GM13977 (cell line): ENCODE measurements at places on chromosomes 3 and 15.

DNA sequence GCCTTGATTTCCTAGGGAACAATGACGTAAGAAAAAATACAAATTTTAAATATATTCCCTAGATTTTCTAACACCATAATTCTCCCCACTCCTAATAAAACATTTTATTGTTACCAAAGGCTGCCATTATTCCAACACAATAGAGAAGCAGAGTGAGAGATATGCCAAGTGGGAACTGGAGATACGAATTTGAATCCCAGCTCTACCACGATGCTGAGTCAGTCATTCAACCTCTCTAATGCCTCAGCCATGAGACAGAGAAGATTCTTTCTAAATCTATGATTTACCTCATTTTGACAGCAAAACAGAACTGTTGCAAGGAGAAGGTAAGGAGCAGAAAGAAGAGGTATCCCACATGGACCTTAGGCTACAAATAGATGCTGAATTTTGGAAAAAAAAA lies 112.5 kb downstream of the IGF2BP2 start:
- no peak for DNase-seq

DNA sequence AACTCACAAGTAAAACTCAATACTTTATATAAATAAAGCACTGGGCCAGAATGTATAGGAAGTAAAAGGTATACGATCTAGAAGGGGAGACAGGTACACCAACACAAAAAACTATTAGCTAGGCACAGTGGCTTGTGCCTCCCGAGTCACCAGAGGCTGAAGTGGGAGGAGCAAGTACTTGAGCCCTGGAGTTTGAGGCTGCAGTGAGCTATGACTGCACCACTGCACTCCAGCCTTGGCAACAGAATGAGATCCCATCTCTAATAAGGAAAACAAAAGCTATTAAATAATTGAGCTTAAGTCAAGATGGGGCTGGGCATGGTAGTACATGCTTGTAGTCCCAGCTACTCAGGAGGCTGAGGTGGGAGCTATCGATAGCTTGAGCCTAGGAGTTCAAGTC lies 17.0 kb downstream of the PIK3CB start:
- DNase-seq: no peak

- no peak for DNase-seq
Measured at GRCh38 chr3:80470433-80470832, 702.6 kb upstream of the ROBO1 start.

DNA sequence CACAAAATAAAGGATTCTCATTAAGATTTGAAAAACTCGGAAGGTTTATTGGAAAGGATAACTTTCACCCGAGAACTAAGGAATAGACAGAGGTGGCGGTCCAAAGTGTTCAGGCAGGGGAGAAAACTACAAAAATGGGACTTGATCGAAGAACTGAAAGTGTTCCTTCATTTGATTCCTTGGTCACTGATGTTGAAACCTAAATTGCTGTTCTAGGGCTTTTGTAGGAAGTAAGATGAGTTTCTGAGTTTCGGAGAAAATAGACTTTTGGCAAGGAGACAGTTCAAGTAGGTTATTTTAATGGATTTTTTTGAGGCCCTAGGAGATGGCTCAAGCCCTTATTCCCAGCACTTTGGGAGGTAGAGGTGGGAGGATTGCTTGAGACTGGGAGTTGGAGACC lies 1.4 kb downstream of the TRIP4 start:
- no peak for DNase-seq

- DNase-seq: no peak
Measured at GRCh38 chr15:29880341-29880740, 58.1 kb upstream of the TJP1 start.

GRCh38 chr3:129764090-129764489 lies 129.4 kb downstream of the TMCC1 start:
- no peak for DNase-seq

GRCh38 chr3:38824349-38824748 lies 8.3 kb upstream of the SCN10A start:
- no peak for DNase-seq

DNA sequence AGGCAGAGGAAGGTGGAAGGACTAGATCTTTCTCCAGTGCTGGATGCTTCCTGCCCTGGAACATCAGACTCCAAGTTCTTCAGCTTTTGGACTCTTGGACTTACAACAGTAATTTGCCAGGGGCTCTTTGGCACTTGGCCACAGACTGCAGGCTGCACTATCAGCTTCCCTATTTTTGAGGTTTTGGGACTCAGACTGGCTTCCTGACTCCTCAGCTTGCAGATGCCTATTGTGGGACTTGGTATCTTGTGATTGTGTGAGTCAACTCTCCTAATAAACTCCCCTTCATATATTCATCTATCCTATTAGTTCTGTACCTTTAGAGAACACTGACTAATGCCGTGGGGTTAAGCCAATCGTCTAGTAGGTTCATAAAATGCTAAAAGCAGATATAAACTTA lies 8.8 kb upstream of the B3GNT5 start:
- DNase-seq: no peak

- DNase-seq: no peak
Measured at GRCh38 chr3:169053427-169053826, 610.1 kb downstream of the MECOM start.

GRCh38 chr3:60363817-60364216 lies 887.4 kb downstream of the FHIT start:
- peak; percentile 9 for DNase-seq

DNA sequence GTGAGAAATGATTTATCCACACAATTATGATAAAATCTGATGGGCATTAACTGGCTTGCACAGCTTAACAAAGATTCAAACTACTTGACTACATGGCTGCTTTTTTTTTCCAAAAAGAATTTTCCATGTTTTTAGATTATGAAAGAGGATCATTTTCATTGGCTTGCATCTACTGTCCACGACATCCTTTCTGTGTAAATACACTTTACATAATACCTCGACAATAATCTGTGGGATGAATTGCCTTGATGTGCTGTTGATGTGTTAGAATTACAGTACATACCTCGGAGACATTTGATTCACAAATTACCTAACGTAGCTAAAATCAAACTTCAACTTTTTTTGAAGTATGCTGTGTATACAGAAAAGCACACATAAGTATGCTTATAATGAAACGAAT lies 104.4 kb downstream of the PPP2R3A start:
- DNase-seq: no peak

- DNase-seq: no peak
Measured at GRCh38 chr3:99730870-99731269, 86.8 kb upstream of the CMSS1 start.

DNA sequence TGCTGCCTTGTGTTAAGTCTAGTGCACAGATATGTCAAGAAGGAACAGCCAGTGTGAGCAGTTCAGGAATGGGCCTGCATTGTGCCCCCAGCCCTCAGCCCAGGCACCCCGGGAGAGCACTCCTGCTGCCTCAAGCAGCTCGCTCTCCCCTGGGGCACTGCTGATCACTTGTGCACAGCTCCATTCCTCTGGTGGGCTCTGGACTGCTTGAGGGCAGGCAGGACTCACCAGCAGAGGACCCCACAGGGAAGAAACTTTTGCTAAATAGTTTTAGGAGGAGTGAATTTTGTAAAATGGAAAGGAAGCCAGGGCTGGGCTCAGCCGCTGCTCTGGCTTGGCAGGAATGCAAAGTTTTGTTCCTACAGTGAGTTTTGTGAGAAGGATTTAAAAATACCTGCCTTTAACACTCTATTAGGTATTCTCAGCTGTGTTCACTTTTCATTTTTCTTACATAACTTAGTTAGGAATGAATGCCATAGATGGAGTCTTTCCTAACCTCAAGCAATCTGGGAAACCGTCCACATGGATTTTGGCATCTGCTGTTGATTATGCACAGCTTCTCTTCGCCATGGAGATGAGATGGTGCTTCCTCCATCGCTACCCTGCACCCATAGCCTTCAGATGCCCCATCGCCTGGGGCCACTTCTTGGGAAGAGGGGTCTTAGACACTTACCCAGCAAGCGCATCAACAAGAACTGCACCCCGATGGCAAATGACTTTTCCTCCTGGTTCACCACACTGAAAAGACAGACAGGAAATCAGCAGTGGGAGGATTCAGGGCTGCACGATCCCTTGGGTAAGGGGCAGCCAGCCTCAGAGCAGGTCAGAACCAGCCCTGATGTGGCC lies 42.3 kb upstream of the RAB6B start:
- DNase-seq: no peak

GRCh38 chr3:52046186-52046901 lies 10.0 kb downstream of the DUSP7 start:
- DNase-seq: no peak

GRCh38 chr3:70078778-70079177 lies 79.2 kb downstream of the SAMMSON start:
- DNase-seq: no peak

DNA sequence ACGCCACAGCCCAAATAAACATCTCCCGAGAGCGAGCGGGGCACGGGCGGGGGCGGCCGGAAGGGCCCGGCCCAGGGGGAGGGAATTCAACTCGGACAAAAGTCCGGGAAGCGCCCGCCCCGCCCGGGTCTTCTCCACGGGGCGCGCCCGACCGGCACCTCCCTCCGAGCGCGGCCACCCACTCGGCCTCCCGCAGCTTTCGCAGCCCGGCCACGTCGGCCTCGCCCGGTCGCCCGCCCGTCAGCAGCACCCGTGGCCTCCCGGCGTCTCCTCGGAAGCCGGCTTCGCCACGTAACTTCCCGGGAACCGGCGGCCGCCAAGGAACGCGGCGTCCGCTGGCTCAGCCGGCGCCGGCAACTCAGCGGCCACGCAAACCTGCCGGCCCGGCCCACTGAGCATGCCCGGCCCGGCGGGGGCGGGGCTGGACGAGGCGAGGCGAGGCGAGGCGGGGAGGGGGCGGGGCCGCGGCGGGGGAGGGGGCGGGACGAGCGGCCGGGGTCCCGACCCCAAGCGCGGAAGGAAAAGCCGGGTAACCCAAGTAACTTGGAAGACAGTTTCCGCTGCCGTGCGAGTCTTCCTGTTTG lies at the start of gene TJP1:
Gene TJP1, minus strand, starts transcription at position 369 of the 584 bp plus-strand sequence. CDS start 440 bp downstream, outside the sequence.
- no peak for DNase-seq

- DNase-seq: no peak
Measured at GRCh38 chr15:36079021-36079420, 500.4 kb upstream of the CDIN1 start.

- DNase-seq: no peak
Measured at GRCh38 chr3:176562331-176562730, 635.0 kb downstream of the TBL1XR1 start.

DNA sequence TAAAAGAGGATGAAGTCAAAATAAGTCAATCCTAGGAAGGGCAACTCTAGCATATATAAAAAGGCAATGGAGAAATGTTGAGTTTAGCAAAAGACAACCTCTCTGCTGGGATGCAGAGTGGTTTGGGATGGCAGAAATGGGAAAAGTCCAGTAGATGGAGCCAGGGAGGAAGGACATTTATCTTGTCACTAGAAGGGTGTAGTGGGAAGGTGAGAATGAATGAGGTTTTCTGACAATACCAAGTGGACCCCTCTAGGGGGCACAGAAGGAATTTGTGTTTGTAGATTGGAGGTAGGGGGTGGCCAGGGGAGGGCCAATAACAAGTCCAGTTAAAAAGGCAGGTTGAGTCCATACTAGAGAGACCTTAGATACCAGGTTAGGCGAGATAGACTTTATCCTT lies 80.0 kb downstream of the THSD4 start:
- DNase-seq: no peak
